Fibroblast of the aortic adventitia (primary cell): ENCODE measurements at places on chromosomes 7 and 10. TPM values are rescaled to one million over a fixed set of nuclear protein-coding genes. Genes with fewer than 3 reads are reported as not detected.

Gene EMX2
- total RNA-seq = 0.18 and 1.1 TPM in 2 replicates

Gene GPR15LG
- total RNA-seq = not detected in 2 replicates

Gene TSPAN13
- total RNA-seq = 4.3 TPM in 1 of 2 replicates, not detected in the other

Gene CALHM1
- total RNA-seq = not detected in 2 replicates

Gene LIPM
- total RNA-seq = 0.82 TPM in 1 of 2 replicates, not detected in the other

Gene C10orf62
- total RNA-seq = not detected in 2 replicates

Gene PAPSS2
- total RNA-seq = 26.2 and 96.9 TPM in 2 replicates

Gene NXPH1
- not detected in 2 replicates for total RNA-seq

Gene ASB10
- total RNA-seq = not detected in 2 replicates

Gene NOLC1
- 37.2 and 45.3 TPM in 2 replicates for total RNA-seq

Gene CHAT
- not detected in 2 replicates for total RNA-seq

Gene CUBN
- 3.4 and 4.2 TPM in 2 replicates for total RNA-seq

Gene UFSP1
- 2.2 and 3.3 TPM in 2 replicates for total RNA-seq

Gene MYO1G
- total RNA-seq = 0.09 TPM in 1 of 2 replicates, not detected in the other

Gene DPP6
- not detected in 2 replicates for total RNA-seq

Gene CHST3
- total RNA-seq = 18.6 and 19.3 TPM in 2 replicates

Gene NKX1-2
- not detected in 2 replicates for total RNA-seq

Gene ETV1
- total RNA-seq = 5.8 and 75.7 TPM in 2 replicates

Gene MEST
- 63.0 and 236 TPM in 2 replicates for total RNA-seq

Gene CLDN15
- total RNA-seq = 3.0 TPM in 2 replicates

Gene PON3
- total RNA-seq = 0.82 TPM in 1 of 2 replicates, not detected in the other

Gene VWDE
- 0.08 and 0.09 TPM in 2 replicates for total RNA-seq

Gene HIF1AN
- total RNA-seq = 12.9 and 17.3 TPM in 2 replicates

Gene OPN4
- not detected in 2 replicates for total RNA-seq

Gene SPACDR
- 0.27 TPM in 1 of 2 replicates, not detected in the other for total RNA-seq

Gene SFRP5
- total RNA-seq = not detected in 2 replicates

Gene MET
- total RNA-seq = 7.5 and 24.1 TPM in 2 replicates

Gene TFEC
- total RNA-seq = 0.16 and 0.36 TPM in 2 replicates

Gene OPN1SW
- total RNA-seq = not detected in 2 replicates

Gene NRAP
- under 0.01 TPM in 1 of 2 replicates, not detected in the other for total RNA-seq

Gene GIMAP7
- not detected in 2 replicates for total RNA-seq

Gene SDK1
- total RNA-seq = 0.27 TPM in 1 of 2 replicates, not detected in the other

Gene EVX1
- not detected in 2 replicates for total RNA-seq

Gene ATG9B
- under 0.01 and 0.98 TPM in 2 replicates for total RNA-seq

Gene CRYGN
- total RNA-seq = 0.09 and 0.16 TPM in 2 replicates

Gene LRRN3
- 2.7 and 5.0 TPM in 2 replicates for total RNA-seq

Gene CCDC6
- 27.3 and 44.1 TPM in 2 replicates for total RNA-seq
